ENCODE measurements at places on chromosomes 16 and 17.

- DNase-seq = no peak
Observed at GRCh38 chr17:28997806-28998205, 8.0 kb downstream of the SEZ6 start.

GRCh38 chr17:77798031-77798430 lies 160.5 kb upstream of the TNRC6C start:
- DNase-seq = no peak

DNA sequence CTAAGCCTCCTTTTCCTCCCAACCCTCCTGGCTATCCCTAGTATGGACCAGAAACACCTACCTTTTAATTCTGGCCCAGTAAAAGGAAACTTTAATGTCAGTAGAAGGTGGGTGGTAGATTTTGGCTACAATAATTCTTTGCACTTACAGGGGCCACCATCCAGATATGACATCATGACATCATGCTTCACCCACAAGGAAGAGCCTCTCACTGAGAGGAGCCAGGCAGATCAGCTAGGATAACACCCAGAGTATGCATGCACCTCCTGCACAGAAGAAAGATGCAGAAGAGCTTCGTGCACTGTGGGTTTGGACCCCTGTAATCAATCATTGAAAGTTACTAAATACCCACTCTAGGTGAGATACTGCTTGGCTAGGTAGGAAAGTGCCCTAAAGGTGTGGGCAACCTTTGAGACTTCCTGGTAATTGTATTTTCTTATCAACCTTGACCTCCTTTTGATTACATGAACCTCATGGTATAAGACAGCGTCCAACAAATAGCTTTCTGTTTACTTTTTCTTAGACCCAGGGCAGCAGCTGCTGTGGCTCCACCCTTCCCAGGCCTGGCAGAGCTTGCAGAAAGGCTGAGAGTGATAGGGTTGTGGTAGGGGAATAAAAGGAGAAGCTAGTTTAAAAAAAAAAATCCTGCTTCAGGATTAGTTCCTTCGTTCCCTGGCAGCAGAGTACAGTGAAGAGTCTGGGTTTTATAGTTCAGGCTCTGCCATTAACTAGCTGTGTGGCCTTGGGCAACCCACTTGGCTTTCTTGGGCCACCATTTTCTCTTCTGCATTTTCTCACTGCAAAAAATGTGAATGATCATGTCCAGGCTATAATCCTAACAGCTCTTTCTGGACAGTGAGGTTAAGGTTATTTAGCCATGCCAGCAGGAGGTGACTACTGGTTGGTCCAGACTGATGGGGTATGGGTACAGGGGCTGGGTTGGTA lies 6.2 kb downstream of the MAP3K14 start:
- DNase-seq = no peak

- no peak for DNase-seq
Observed at GRCh38 chr17:78238823-78239488, 7.5 kb downstream of the TMEM235 start.

GRCh38 chr17:80359422-80360110 lies 55.4 kb upstream of the ENDOV start:
- DNase-seq = no peak

DNA sequence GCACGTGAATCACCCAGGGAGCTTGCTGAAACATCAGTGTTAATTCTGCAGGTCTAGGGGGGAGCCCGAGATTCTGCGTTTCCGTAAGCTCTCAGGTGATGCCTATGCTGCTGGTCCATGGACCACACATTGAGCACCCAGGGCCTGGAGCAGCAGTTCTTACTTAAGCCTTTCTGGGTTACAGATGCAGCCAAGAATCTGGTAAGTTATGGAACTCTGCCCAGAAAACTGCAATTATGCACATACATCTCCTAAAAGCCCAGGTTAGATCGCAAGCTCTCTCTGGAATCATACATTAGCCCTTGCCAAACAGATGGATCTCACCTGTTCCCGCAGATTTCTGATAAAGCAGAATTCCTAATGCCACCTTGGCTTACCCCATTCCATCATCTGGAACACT lies 265.9 kb upstream of the SALL1 start:
- no peak for DNase-seq

GRCh38 chr17:42142371-42142896 lies 12.4 kb downstream of the RAB5C start:
- no peak for DNase-seq

DNA sequence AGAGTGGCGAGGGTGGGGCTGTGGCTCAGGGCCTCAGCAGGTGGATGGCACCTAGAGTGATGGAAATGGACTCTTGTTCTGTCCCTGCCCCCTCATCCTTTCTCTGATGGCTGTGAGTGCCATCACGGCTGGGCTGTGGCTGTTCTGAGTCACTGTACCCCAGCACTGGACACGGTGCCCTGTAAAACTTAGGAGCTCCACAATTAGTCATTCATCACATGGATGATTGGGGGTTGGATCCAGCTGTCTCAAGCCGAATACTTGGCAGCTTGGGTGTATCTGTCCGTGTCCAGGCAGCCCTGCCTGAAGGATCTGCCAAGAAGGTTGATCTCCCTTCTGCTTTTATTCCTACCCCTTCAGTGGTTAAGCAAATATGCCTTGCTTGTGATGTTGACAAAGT lies 295.5 kb upstream of the EEF2KMT start:
- DNase-seq = no peak

All from progenitor cell of endocrine pancreas (in vitro differentiated cells).